Stimulated activated naive CD8-positive, alpha-beta T cell treated with anti-CD3 and anti-CD28 coated beads, Interleukin-15, amount 100 ng/mL, for 72 hours (primary cell): ENCODE measurements at places on chromosomes 2 and 18.

DNA sequence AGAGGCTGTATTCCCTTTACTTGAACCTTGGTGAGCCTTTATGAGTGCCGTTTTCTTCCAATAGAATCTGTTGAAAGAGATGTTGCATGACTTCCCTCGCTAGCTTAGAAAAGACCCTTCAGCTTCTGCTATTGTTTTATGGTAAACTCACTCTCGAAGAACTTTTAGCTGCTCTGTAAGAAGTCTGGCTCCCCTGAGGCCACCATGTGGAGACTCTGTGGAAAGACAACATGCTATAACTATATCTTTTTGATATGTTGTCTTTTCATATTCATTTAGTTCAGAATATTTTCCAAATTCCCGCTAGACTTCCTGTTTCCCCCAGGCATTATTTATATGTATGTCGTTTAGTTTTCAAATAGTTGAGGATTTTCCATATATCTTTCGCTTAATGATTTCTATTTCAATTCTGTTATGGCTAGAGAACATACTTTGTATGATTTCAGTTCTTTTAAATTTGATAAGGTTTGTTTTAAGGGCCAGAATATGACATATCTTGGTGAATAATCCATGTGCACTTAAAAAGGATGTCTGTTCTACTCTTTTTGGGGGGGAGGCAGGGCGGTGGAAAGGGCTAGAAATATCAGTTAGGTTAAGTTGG, 64.1 kb downstream of the PTPN4 start:
- peak; percentile 18 for DNase-seq

DNA sequence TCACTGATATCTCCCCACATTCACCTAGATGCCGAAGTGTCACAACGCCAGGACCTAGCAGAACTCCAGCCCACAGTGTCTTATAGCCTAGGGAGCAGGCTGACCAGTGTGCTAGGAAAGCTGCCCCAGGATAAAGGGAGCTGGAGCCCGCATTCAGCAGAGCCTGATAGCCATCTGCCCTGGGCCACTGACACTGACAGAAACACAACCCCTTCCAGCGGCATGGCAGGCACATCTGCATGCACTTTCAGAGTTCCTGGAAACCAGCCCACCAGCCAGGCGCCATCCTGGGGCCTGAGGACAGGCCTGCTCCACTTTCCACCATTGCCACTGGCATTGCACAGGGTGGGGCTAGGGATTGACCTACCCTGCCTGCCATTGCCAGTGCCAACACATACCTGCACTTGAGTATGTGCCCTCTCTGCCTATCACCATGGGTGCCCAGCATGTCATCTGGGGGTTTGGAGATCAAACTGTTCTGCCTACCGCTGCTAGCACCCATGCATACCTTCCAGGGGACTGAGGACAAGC, 290.1 kb upstream of the KLHL14 start:
- no peak for DNase-seq

- no peak for DNase-seq
Measured at GRCh38 chr2:241886840-241887447, 17.4 kb downstream of the RTP5 start.

GRCh38 chr2:208654056-208654455, 247.5 kb downstream of the PTH2R start:
- DNase-seq: no peak
